Kidney glomerular epithelial cell (primary cell): ENCODE measurements at places on chromosomes 5 and 9.

- peak; percentile 96 for DNase-seq
Observed at GRCh38 chr9:70120834-70121510, 77.3 kb downstream of the MAMDC2 start.

- DNase-seq: no peak
Observed at GRCh38 chr9:137316012-137316981, 14.2 kb upstream of the NRARP start.

DNA sequence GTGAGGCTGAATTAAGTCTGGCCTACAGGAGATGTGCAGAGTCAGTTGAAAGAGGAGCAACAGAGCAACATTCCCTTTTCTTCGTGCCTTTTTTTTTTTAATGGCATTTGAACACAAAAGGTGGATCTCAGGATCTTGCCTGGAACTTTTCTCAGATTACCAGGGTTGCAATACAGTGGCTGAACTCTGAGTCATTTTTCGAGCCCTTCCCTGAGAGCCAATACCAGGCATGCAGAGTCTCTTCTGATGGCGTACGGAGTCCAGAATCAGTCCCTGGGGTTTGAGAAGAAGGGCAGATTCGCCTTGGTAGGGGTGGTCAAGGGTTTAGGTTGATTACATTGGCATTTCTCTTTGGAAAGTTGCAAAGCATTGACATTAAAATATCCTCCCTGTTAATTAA is 271.5 kb downstream of the GAS1 start:
- no peak for DNase-seq

DNA sequence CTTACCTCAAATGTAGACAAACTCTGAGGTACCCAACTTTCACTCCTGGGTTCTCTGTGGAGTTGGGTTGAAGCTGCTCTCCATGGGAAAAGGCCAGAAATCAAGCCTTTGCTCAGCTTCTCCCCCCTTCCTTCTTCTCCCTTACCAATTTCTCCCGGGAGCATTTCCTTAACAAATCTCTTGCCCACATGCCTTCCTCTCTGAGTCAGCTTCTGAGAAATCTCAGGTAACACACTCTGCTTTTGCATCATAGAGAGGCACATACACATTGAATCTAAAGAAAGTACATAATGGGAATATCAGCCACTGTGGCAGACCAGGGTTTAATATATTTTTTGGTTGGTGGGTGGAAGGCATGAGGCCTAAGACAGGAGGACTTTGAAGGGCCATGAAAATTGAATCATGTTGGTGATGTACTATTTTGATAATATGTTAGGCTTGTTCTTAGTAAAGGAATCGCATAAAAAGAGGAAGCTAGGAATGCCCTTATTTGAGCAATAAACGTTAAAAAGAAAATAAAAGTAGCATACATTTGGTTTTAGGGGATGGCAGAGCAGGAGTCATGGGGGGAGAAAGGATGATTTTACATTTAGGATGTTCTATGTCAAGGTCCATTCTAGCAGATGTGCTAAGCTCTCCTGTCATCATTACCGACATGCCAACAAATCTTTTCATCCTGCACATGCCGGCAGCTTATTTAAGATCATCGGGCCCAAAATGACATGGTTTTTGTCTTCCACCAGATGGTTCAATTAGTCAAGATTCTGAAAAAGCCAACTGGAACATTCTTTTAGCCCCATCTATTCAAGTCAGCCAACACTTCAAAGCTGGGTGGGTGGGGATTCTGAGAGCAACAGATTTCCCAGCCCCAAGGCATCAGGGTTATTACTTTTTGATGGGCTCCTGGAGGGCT is 199.5 kb upstream of the CLINT1 start:
- DNase-seq: no peak

GRCh38 chr5:33254579-33254978 is 186.2 kb upstream of the TARS1 start:
- no peak for DNase-seq

- no peak for DNase-seq
Observed at GRCh38 chr9:107390279-107390678, 99.3 kb downstream of the KLF4 start.

DNA sequence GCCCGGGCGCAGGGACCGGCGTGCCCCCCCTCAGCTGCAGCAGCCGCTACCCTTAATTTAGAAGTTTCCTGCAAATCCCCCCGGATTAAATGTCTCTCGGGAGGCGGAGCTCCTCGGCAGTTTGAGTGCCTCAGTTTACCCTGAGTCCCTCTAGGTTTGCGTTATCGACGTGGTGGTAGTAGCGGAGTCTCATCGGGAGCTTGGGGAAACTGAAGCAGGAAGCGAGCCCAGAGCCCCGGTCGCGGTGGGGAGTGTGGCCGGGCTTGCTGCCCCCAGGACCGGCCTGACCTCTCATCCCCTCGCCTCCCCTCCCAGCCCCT is 529 bp upstream of the TPM2 start:
- DNase-seq: no peak

DNA sequence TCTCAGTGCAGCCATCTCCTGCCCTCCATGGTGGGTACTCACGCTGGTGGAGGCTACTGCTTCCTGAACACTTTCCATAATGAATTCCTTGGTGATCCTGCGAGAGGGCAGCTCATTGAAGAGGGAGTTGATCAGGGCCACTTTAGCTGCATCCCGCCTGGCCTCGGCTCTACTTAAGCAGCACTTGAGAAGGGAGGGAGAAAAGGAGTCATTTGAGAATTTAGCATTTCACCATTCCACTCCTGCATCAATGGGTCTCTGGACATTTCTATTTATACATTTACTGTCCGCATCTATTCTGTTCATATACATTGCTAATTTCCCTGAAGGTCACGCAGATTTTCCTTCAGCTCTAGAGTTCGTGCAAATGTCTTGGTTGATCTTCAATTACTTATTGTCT is 35.1 kb downstream of the LIX1 start:
- no peak for DNase-seq

GRCh38 chr5:39461007-39461682 is 36.4 kb upstream of the DAB2 start:
- no peak for DNase-seq

DNA sequence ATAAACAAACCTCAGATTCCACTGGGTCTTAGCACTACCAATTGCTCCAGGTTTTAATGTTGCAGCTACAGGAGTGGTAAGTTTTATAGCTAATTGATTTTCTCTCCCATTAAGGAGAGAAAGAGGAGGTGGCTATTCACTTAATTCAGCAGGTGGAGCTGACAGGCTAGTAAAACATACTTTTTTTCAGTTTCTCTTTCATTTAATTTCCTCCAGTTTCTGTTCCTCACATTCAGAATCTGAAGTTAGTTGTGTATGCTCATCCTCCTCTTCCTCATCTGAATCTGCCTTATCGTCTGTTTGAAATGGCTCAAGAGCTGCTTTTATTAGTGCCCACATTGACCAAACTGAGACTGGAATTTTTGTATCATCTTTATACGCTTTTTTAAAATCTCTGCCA is 98.0 kb downstream of the PLPPR1 start:
- DNase-seq: no peak

DNA sequence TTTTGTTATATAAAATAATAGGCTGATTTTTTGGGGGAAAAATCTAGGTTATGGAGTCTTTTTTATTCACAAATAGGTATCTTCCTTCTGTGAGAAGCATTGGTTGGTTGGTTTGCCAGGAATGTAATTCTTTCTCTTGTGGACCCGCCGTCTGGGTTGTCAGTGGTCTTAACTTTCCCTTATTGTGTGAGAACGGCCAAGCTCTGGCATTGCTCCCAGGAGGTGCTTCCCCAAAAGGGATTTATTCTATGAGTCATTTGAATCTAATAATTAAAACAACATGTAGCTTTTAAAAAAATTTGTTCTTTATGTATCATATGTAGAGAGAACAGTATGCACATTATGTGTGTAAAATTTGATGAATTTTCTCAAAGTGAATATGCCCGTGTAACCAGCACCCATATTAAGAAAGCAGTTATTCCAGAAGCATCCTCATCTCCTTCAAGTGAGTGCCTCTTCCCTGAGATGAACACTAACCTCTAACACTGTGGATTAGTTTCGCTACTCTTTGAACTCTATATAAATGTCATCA is 114.4 kb downstream of the MAST4 start:
- DNase-seq: no peak

DNA sequence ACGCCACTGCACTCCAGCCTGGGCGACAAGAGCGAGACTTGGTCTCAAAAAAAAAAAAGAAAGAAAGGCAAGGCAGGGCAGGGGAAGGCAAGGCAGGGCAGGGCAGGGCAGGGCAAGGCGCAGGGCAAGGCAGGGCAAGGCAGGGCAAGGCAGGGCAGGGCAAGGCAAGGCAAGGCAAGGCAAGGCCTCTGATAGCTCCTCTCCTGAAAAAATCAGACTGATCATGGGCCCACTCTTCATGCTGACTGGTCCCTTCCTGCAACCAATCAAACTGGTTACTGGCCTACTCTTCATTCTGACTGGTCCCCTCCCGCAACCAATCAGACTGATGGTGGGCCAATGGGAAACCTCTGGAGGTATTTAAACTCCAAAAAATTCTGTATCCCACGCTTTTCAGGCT is 3.4 kb upstream of the ZBTB5 start:
- DNase-seq: no peak

DNA sequence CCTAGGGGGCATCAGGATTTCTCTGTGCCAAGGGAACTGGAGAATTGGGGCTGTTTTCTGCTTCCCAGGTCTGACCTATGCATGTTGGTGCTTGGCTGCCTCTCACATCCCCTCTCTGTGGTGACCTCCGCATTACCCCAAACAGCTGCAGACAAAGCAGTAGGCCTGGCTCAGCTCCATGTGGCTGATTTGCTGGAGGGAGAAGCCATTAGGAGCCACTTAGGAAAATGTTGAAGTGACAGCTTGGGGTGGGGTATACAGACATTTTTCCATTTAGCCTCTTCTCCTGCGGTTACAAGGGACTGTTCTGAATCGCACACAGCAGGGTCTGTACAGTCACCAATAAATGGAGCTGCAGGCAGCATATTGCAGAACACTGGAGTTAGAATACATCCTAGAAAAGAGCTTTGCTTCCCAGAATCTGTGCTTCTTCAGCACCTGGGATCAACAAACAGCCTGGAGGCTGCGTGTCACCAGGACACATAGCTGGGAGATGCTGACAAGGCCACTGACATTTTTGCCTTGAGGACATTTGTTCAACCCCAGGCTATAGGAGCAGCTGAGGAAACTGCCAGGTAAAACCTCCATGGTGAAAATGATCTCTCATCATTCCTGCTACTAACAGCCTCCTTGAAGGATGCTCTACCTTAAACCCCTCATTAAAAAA is 335.3 kb downstream of the DIRAS2 start:
- DNase-seq: no peak

DNA sequence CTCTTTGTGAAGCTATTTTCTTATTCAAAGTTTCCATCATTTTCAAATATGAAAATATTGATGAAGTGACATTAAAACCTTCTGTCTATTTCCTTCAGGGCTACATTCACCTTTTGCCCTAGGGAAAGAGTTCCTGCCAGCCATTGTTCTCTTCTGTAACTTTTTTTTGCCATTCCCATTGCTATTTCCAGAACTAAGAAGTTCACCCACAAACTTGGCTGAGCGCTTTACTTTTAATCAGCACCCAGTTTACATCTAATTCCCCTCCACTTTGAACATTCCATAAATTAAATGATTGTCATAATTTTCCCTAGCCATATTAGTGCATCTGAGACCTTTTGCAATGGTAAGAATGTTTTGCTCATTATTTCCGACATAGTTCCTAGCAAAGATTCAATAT is 4.4 kb downstream of the IL33 start:
- no peak for DNase-seq

GRCh38 chr5:59296317-59297264 is 596.9 kb downstream of the PDE4D start:
- DNase-seq: peak; percentile 85

DNA sequence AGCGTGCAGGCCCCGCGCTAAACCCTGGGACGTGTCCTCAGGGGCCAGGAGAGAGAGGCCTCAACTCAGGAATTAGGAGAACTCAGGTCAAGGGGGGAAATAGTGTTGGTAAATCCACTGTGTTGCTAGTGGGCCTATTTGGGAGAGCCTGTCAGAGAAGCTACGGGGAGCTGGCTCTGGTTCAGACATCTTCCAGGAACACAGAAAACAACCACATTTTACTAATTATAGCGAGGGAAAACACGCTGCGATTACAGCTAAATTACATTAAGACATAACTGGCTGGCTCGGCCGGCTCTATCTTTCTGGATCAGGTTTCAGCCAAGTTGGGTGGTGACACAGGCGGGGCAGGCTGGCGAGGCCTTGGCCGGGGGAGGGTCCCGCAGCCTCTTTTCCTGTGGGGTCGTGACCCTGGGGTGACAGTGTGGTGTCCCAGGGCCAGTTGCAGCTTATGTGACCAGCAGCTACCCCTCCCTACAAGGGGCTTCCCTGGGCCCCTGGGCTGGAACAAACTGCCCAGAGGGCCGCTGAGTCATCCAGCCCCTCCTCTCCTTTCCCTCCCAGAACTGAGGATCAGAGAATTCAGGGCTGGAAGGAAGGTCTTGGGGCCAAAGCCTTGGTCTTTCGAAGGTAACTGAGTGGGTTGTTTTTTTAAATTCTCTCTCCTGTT is 75.1 kb downstream of the FGF18 start:
- DNase-seq: peak; percentile 51

- DNase-seq: no peak
Observed at GRCh38 chr5:8491254-8491653, 622.3 kb downstream of the MTRR start.

DNA sequence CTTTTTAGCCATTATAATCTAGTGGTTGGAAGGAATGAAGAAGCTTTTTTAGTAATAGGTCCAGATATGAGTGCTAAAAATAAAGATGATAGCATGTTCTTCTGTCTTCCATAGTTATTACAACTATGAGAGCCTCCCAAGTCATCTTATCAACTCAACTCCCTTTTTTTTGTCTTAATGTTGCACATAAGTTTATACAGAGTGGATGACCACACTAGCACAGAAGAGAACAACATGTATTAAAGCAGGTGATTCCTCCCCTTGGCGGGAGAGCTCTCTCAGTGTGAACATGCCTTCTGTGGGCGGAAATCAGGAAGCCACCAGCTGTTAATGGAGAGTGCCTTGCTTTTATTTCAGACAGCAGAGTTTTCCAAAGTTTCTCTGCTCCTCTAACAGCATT is 40.1 kb upstream of the STX17 start:
- no peak for DNase-seq

DNA sequence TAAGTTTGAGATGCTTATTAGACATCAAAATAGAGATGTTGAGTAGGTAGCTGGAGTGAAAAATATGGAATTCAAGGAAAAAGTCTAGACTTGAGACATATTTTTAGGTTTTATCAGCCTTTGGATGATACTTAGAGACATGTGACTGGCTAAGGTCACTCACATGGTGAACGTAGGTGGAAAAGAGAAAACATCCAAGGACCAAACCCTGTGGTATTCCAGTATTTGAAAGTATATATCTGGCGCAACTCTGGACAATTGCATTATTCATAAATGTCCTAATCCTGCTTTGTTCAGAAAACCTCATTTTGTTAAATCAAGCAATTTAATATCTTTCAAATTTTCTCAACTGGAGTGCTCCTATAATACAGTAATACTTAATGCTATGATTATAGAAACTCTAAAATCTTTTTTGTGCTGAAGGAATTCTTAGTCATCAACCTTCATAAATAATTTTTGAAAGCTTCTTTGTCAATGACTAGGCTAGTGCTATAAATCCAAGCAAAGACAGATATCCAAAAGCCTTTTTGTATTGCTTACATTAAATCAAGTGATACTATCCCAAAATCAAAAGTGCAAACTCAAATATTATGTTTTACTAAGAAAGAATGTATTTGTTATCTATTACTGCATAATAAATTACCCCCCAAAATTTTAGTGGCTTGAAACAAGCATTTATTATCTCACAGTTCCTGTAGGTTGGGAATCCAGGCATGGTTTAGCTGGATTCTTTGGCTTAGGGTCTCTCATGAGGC is 452.0 kb downstream of the ENC1 start:
- no peak for DNase-seq
